ENCODE measurements at places on chromosomes 3 and 15.

DNA sequence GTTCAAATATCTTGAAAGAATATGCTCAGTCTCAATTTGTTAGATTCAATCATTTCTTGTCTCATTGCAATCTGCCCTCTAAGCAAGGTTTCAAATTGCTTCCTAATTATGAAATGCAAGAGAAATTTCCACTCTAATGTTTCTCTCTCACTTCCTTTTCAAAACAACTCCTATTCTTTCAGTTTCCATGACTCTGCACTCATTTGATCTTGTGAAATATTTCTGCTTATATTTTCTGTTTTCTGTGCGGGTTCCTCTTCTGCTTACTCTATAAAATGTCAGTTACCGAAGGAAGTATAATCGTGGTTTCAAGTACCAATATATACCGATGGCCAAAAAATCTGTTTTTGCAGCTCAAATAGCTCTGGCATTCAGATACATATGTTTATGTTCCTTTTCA, 521.9 kb upstream of the NAALADL2 start:
- DNase-seq = no peak
- no peak overlapping the region for H3K4me3 ChIP-seq
- H3K27ac ChIP-seq = no peak overlapping the region
- H3K4me1 ChIP-seq = no peaks in the 10 kb centered on the region

- no peak overlapping the region for H3K4me3 ChIP-seq
- no peaks in the 10 kb centered on the region for H3K27me3 ChIP-seq
- no peaks in the 10 kb centered on the region for H3K36me3 ChIP-seq
- no peak for DNase-seq
Observed at GRCh38 chr3:168156479-168156878, 60.8 kb upstream of the GOLIM4 start.

DNA sequence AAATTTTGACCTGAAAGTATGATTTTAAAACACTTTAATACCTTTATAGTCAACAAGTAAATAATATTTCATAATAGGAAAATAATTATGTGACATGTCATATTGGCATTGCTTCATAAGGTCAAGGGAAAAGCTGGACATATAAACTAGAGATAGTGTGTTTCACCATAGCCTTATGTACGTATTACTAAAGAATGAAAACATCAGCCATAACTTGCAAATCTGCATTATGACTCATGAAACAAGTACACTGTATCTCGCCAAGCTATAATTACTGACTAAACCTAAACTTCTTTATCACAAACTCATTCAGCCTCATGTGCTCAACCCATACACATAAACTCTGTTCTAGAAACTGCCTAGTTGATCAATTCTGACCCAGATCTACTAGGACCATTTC, 950.1 kb downstream of the FHIT start:
- DNase-seq = no peak
- H3K4me1 ChIP-seq = no peaks in the 10 kb centered on the region
- H3K4me3 ChIP-seq = no peak overlapping the region
- no peaks in the 10 kb centered on the region for H3K27me3 ChIP-seq

GRCh38 chr15:51325167-51325566, 13.2 kb downstream of the CYP19A1 start:
- H3K27ac ChIP-seq = no peak overlapping the region
- H3K36me3 ChIP-seq = no peaks in the 10 kb centered on the region
- no peaks in the 10 kb centered on the region for H3K27me3 ChIP-seq
- H3K4me1 ChIP-seq = peaks cover 7% of the 10 kb centered on the region

- no peak within 1 kb of the TSS for H3K4me3 ChIP-seq
- H3K4me1 ChIP-seq = no peaks in the 10 kb centered on the region
- no peaks in the 10 kb centered on the region for H3K36me3 ChIP-seq
- H3K27me3 ChIP-seq = peaks cover 3% of the 10 kb centered on the region
- no peak within 1 kb of the TSS for H3K27ac ChIP-seq
- DNase-seq = peak; percentile 36
Observed at GRCh38 chr3:127192576-127193232, at the start of gene PRR23E. Gene PRR23E (plus strand): TSS chr3:127193131. CDS start chr3:127196686, 3,555 bp downstream.
